Right renal cortex interstitium (tissue), 3 donors: ENCODE measurements at places on chromosomes 1 and 21. TPM values are rescaled to one million over a fixed set of nuclear protein-coding genes. Genes with fewer than 3 reads are reported as not detected.

The SLAMF6 gene
- 0.21 TPM for polyA plus RNA-seq

The LCE2B gene
- not detected for polyA plus RNA-seq

The SPRR1A gene
- not detected for polyA plus RNA-seq

The PRELP gene
- polyA plus RNA-seq: 2.4 TPM

The FBLIM1 gene
- polyA plus RNA-seq: 55.0 TPM

The TNFRSF18 gene
- 0.68 TPM for polyA plus RNA-seq

The KCNE2 gene
- polyA plus RNA-seq: 0.87 TPM

The GJC2 gene
- polyA plus RNA-seq: 0.51 TPM

DNA sequence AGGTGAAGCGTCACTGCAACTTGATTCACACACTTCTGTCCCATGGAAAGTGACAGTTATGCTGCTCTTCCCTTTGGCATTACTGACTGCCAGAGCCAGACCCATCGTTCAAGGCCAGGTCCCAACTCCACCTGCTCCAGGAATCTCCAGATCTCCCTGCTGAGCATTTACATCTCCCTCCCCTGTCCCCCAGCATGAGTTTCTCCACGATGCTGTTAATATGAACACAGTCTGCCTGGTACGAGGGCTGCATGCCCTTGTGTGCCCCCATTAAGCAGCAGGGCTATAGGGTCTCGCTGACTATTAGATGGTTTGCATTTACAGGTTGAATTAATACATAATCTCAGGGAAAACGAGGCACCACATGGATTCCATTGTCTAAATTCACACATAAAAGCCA lies 4.3 kb downstream of the F3 start:
- DNase-seq: no peak

DNA sequence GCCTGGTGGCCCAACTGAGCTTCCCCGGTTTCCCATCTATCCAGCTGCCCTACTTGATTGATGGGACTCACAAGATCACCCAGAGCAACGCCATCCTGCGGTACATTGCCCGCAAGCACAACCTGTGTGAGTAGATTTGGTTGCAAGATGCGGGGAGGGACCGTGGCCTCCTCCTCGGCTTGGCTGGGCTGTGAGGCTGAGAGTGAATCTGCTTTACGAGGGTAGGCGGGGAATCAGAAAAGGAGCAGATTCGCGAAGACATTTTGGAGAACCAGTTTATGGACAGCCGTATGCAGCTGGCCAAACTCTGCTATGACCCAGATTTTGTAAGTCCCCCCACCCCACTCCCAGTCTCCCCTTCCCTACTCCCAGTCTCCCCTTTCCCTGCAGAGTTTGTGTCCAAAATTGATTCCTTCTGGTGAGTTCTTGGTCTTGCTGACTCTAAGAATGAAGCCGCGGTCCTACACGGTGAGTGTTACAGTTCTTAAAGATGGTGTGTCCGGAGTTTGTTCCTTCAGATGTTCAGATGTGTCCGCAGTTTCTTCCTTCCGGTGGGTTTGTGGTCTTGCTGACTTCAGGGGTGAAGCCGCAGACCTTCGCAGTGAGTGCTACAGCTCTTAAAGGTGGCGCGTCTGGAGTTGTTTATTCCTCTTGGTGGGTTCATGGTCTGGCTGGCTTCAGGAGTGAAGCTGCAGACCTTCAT lies 1.5 kb downstream of the GSTM2 start:
- no peak for DNase-seq

DNA sequence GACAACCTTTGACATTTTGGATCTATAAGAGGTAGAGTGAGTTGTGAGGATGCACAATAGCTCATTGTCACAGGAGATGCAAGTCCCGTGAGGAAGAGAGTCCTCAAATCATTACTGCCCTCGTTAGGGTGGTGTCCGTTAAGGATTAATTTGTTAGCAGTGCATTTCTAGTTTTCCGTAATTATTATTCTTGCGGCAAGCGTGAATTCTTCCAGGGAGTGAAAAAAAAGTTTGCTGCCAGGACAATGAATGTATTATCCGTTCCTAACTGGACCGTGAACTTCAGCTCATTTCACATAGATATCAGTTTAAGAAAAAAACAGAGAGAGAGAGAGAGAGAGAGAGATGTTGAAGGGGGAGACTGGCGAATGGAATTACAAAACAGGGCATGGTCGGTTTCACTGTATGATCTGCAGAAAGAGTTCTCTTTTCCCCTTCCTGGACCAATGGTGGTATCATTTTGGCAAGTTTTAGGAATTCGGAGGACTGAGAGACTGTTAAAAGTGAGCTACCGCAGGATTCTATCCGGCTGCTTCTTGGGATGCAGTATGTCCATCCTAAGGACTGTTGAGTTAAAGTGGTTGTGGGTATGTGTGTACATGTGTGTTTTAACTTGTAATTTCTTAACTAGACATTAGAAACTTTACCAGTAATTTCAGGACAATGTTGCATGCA lies 216.0 kb upstream of the NFIA start:
- no peak for DNase-seq

GRCh38 chr1:206472886-206473285 lies 2.6 kb downstream of the IKBKE start:
- DNase-seq: no peak

DNA sequence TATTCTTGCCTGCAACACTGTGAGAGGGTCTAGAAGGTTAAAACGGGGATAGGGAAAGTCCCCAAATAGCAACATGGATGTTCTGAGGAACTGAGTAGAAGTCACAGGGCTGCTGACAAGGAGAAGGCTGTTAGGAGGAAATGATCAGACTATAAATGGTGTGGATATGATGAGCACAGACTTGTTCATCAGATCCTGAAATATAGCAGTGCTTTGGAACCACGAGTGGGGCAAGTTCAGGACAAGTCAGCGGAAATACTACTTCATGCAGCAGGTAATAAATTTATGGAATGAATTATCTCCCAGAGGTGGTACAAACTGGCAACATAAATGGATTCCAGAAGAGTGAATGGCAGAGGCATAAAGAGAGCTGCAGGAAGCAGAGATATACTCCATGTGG lies 3.2 kb upstream of the KIAA0040 start:
- DNase-seq: no peak

- DNase-seq: no peak
Measured at GRCh38 chr1:42938645-42939615, 19.7 kb downstream of the SLC2A1 start.

GRCh38 chr1:162192306-162192678 lies 122.8 kb downstream of the NOS1AP start:
- no peak for DNase-seq

DNA sequence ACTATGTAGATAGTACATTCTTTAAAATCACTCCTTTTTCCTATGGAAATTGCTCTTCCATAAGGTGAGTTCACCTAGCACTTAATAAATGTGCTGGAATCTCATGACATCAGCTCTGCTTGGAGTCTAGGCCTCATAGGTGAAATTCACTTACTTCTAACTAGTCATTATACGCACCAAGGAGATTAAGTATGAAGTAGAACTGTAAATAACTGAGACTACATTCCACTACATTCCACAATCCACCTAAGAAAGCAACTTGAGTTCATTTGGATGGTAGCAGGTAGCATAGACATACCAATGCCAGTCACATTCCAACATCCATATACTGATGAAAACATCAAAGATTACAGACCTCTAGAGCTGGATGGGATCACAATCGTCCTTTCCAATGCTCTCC lies 64.3 kb downstream of the NIBAN1 start:
- DNase-seq: no peak

GRCh38 chr1:160907976-160908375 lies 23.0 kb upstream of the ITLN1 start:
- no peak for DNase-seq

- no peak for DNase-seq
Measured at GRCh38 chr21:26782747-26783146, 62.5 kb downstream of the ADAMTS1 start.

DNA sequence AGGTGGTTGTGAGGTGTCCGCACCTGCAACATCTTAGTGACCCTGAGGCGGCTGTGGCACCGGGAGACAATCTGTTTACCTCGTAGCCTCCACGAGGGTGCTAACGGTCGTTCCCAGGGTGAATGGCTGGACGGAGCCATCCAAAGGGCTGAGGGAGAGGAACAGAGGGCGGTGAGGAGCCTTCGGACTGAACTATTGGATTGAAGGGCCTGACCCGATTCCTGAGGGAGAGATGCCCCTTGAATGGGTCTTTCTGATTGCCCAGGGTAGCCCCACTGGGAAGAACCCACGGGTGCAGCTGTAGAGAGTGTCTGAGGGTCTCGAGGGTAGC lies 2.3 kb downstream of the NR5A2 start:
- no peak for DNase-seq

- DNase-seq: no peak
Measured at GRCh38 chr1:189237008-189237407, 1240.7 kb downstream of the BRINP3 start.

DNA sequence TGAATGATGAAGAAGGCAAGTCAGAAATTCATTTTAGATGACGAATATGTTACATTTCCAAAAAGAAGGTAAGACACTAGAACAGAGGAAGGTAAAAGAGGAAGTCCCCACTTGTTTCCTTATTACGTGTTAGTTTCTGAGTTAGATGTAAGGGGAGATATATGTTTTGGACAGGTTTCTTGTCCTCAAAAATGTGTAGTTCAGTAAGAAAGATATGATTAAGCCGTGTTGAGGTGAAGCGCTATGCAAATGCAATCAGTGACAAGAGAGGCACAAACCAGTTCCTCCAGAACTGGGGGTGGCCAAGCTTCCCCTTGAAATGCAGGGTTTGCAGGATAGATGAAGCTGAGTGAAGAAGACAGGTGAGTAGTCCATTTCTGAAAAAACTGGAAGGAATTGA lies 293.3 kb upstream of the RUNX1 start:
- DNase-seq: no peak

GRCh38 chr1:71899881-71900280 lies 382.5 kb downstream of the NEGR1 start:
- DNase-seq: no peak

DNA sequence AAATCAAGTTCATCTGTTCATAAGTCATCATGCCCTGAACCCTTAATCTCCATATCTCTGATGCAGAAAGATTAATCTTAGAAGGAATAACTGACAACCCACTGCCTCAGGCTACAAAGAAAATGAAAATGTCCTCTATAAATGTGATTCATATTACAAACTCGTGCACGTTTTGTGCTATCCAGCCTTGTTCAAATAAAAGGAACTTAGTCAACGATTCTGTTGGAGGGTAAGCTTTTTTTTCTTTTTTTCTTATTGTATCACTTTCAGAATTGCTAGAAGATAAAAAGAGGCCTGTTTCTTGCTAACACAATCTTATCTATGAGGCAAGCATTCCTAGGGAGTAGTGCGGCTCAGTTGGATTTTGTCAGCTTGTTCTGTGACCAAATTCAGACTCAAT lies 228.4 kb downstream of the TM2D1 start:
- no peak for DNase-seq
